Activated naive CD4-positive, alpha-beta T cell treated with anti-CD3 and anti-CD28 coated beads for 36 hours (primary cell): ENCODE measurements at places on chromosomes 12 and 14.
A peak's percentile ranks its signal among the peaks of the same experiment; 100 is the strongest.

GRCh38 chr14:95495538-95496025 lies 20.9 kb downstream of the SYNE3 start:
- peak; percentile 66 for DNase-seq

GRCh38 chr14:77786148-77786547 lies 13.8 kb upstream of the ADCK1 start:
- DNase-seq, result no peak

GRCh38 chr14:71555654-71556559 lies 376.3 kb upstream of the RGS6 start:
- DNase-seq, result peak; percentile 80

DNA sequence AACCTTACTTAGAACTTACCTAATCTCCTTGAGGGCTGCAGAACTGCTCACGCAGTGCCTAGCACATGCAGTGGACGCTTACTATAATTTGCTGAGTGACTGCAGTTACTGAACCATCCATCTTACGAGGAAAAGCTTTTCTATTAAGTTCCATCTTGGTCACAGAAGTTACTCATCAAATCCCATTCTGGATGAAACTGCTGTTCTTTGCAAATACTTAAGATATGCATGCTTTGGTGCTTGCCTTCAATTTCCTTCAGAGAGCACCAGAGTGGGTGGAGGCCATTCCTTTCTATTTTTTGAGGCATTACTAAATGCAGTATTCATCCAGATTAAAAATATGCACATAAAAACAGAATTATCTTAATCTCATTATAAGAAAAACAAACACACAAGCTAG lies 17.7 kb upstream of the PELI2 start:
- DNase-seq, result no peak

DNA sequence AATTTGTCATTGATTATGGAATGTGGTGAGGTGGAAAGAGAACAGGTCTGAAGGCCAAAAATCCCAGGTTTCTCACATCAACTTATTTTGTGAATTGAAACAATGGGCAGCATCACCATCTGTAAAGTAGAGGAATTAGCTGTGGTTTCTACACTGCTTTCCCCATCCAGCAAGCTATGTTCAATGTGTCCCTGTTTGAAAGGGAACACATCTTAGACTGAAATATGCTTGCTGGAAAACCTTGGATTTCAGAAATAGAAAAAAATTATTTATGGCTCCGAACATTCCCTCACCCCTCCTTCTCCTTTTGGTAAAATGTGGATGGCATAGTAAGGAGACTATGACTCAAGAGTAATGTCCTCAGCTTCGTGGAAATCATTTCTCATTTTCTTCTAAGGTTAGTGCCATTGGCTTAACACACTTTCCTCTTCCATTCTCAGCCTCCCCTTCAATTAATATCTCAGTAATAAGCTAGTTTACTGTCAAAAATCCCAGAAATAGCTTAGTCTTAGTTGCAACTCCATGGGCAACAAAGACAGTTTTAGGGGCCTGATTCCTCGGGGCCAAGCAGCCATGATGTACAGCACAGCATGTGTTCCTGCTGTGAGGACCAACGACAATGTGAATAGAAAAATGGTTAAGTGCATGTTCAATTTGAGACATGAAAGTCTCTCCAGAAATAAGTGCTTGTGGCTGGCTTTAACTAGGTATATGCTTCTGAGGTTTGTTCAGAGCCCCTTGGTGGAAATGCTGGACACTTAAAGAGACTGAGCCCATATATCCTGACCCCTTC lies 205.8 kb upstream of the SLC38A2 start:
- no peak for DNase-seq

DNA sequence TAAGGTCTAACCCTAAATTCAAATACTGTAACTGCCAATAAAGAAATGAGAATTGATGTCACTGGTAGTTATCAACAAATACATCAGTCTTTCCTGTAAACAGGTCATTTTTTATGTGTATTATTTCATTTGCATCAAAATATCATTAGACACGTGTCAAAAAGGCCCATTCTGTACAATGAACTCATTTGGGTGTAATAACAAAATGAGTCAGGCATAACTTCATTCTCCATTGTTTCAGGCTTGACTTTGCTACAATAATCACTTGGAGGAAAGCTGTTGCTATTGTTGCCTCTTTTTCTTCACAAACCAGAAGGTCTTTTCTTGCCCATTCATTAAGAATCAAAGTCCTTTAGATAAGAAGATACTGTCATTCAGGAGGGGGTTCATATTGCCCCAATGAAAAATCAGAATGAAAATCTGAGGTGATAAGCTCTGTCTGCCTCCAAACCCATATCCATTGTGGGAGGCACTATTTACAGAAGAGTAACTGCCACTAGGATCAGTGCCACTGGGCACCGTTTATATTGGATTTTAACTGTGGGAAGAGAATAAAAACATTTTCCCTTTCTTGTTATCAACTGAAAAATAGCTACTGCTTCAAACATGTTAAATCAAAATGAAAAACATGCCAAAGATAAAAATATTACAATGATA lies 10.1 kb downstream of the ENTPD5 start:
- no peak for DNase-seq

DNA sequence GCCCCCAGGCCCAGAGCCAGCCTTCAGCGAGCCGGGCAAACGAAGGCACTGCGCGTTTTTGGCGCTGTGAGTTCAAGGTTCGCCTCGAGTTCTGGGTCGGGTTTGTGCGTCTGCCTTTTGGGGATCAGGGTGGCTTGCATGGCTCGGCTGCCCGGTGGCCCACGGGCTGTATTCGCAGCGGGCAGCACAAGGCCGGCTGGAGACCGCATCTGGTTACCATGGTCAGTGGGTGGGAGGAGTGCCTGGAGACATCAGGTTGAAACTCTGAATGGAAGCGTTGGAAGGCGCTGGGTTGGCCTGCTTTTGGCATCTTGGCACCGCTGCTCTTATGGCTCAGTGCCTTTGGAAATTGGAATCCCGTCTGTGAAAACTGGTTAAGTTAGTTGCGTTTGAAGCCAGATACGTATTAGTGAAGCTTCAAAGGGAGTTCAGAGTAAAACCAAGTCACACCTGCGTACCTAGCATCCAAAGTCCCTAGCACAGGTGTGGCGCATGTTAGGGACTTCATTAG lies 50.9 kb downstream of the SNAPC1 start:
- DNase-seq, result no peak

- DNase-seq, result no peak
Observed at GRCh38 chr14:43135877-43136411, 1371.1 kb downstream of the FSCB start.

DNA sequence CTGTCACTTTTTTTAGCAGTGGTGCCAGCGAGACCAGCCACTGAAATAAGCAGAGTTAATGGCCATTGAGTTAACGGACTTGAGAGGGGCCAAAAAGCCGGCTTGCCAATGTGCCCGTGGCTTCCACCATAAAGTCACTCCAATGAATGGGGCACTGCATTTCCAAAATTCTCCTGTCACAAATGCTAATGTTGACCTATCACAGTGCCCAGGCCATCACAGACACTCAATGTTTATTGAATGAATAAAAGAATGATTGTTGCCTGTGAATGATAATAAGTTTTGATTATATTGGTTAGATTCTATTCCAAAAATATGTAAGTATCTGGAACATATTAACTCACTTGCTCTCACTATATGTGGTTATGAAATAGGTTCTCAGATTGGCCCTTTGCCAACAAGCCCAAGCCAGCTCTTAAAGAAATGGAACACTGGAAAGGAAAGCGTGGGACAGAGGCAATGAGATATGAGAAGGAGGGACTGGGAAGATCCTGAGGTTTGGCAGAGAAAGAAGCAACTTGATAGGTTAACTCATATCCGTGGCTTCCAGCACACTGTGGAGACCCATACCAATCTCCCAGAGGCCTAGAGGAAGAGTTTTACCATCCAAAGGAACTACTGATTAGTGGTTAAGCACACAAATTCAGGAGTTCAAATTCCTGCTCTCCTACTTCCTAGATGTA lies 108.7 kb downstream of the BTG1 start:
- DNase-seq, result no peak

GRCh38 chr12:32105986-32106516 lies 596 bp upstream of the BICD1 start:
- no peak for DNase-seq

DNA sequence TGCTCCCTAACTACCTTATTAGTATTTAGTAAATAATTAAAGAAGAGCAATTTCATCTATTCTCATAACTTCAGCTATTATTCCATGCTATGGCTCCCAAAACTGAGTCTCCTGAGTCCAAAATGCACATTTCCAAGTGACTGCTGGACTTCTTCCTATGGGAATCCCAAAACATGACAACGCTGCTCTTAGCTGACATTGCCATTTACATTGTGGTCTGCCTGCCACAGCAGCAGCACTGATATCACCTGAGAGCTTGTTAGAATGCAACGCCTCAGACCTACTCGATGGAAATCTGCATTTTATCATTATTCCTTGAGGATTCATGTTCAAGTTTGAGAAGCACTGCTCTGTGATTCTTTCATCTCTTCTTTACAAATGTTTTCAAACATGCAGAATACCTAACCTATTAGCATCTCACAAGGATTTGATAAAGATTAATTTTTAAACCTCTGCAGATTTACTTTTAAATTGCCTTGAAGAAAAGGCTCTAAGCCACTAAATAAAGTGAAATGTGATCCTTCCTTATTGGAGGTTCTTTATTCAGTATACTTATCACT lies 77.7 kb downstream of the SEC23A start:
- DNase-seq, result no peak

DNA sequence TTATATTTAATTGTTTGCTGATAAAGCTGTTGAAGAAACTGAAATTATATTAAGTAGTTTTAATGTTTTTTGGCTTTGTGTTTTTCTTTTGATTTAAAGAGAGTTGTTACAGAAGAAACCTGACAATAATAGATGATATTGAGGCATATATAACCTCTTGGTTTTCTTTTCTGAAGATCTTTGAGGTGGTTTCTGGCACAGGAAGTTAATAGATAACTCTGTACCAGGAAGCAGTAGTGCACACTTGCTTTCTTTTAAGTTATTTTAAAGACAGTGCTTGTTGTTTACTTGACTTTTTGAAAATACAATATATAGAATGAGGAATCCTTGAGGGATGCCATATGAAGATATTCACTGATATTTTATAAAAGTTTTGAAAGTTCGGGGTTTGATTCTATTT lies 209.0 kb upstream of the FBXO33 start:
- no peak for DNase-seq

- DNase-seq, result no peak
Observed at GRCh38 chr14:52166822-52167221, 98.0 kb upstream of the NID2 start.

GRCh38 chr12:1695886-1696670 lies 5.2 kb downstream of the ADIPOR2 start:
- no peak for DNase-seq

- no peak for DNase-seq
Observed at GRCh38 chr12:117060929-117061305, 38.3 kb downstream of the TESC start.

GRCh38 chr14:104515059-104515810 lies 64.3 kb upstream of the C14orf180 start:
- no peak for DNase-seq

GRCh38 chr14:57179273-57179672 lies 89.4 kb downstream of the EXOC5 start:
- no peak for DNase-seq

GRCh38 chr12:91370086-91370868 lies 187.7 kb upstream of the DCN start:
- DNase-seq, result no peak

DNA sequence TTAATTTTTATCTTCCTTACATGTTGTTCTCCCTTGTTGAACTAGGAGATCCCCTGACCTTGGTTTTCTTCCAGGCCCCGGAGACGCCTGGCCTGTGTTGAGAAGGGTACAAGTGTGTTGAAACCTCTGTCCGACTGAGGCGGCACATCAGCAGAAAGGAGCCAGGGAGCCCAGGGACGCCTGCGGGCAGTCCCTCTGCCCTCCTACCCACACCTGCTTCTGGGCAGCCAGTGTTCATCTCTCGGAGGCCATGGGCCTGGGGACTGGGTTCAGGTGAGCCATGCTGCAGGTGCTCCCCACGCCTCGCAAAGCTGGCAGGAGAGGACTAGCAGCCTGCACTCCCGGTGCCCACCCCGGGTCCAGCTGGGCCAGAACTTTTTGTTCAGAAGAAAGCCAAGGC lies 39.9 kb upstream of the EIF5 start:
- no peak for DNase-seq

DNA sequence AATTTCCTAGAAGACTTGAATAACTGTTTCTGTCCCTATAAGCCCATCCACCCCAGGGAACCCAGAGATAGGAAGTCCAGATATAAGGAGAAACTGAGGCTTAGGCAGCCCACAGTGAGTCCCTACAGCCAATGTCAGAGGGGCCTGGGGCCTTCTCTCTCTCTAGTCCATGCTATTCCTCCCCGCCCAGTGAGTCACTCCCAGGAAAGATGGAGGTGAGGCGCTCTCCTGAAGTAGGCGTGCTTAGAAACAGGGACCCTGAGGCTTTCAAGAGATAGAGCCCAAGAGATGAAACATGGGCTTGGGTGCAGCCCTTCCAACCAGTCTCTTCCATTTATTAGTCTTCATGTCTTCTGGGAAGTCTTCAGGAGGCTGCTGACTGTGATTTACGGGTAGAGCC lies 2.3 kb upstream of the SMUG1 start:
- DNase-seq, result no peak

DNA sequence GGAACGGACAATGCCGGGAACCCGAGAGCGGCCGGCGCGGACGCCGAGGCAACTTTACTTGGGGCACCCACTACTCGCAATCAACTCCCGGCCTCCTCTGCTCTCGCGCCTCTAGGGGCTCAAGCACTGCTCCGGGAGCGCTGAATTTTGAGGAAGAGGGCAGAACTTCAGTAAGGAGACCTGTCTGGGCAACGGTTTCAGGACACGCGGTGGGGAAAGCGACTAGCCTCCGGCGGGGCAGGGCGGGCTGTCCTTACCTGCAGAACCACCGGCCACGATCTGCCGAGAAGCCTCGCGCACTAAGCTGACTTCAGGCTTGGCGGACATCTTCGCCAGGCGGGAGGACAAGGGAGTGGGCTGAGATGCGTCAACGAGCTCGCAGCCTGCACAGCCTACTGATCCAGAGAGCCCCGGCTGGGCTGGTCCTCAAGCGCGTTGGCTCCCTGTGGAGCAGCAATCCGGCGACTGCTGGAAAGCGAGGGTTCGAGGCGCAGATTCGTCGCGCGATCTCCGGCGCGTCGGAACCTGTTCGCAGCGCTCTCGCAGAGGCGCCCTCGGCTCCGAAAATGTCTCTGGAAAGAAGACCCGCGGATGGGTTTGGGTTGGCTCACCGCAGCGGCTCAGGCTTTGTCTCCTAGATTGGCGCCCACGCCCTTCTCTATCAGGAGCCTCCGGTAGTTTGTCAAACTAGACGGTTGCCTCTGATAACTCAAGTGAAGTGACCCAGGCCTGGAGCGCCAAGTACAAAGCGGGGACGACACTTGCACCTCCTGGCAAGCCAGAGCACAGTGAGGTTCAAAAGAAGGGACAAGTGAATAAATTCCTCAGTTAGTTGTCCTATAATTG lies at the start of gene SLC25A21:
Gene SLC25A21, minus strand, starts transcription at position 583 of the 846 bp plus-strand sequence.
- peak; percentile 6 for DNase-seq

- no peak for DNase-seq
Observed at GRCh38 chr14:27410981-27411380, 813.1 kb upstream of the NOVA1 start.

- no peak for DNase-seq
Observed at GRCh38 chr14:105495990-105496830, 5.2 kb downstream of the TEDC1 start.

- no peak for DNase-seq
Observed at GRCh38 chr12:122961531-122962329, 4.5 kb downstream of the ABCB9 start.
